Tibial artery (tissue), 4 donors: ENCODE measurements at places on chromosomes 7 and 10.

DNA sequence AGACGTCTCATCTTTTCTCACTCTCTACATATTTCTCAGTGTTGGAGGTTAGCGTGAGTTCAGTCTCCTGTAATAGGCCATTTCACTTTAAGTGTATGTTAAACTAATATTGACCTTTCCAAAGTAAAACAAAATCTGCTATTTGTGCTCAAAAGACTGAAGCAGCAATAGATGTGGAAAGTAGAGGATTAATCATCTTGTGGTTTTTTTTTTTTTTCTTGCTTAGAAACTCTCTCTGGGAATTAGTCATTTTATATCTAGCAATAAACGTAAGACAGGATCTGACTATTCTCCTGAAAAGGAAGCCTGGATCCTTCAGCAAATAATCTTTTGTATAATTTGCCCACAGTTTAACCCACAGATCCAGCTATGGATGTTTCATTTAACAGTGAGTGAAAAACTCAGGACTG is 81.7 kb downstream of the NRP1 start:
- no peaks in the 10 kb centered on the region for H3K4me1 ChIP-seq
- H3K27me3 ChIP-seq, result no peaks in the 10 kb centered on the region

DNA sequence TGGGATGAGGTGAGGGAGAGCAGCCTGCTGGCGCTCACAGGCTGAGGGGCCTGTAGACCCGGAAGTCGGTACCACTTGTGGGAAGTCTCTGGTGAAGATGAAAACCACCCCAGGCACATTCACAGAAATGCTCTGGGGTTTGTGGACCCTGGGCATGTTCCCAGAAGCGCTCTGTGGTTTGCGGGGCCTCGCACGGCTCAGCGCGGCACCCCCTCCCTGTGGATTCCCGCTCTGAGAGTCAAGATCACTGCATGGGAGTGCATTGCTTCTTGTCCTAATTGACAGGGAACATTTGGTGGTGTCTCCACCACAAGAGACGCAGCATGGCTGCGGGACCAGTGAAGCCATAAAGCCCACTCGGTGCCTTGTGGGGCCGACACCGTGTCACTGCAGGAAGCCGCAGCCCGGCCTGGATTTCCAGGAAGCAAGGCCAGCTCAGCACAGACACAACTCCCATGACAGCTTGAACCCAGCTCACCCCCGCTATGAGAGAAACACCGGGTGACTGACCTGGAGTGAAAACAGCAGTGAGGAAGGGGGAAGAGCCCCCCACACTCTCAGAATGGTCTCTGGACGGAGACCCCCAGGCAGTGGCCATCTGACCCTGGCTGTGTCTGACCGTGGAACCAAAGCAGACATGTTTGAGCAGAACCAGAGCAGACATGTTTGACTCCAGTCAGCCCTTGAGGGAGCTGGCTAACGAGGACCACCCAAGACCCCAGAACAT is 157.2 kb downstream of the PTPRN2 start:
- no peak overlapping the region for H3K4me3 ChIP-seq
- no peaks in the 10 kb centered on the region for H3K4me1 ChIP-seq
- H3K27me3 ChIP-seq, result no peaks in the 10 kb centered on the region
- no peaks in the 10 kb centered on the region for H3K36me3 ChIP-seq
- no peak overlapping the region for H3K27ac ChIP-seq
- peak; percentile 24 for DNase-seq

- peak; percentile 45 for DNase-seq
- peaks cover 45% of the 10 kb centered on the region for H3K4me1 ChIP-seq
- H3K27me3 ChIP-seq, result no peaks in the 10 kb centered on the region
These were observed 401.9 kb downstream of the TNS3 start for GRCh38 chr7:47179812-47180515.

DNA sequence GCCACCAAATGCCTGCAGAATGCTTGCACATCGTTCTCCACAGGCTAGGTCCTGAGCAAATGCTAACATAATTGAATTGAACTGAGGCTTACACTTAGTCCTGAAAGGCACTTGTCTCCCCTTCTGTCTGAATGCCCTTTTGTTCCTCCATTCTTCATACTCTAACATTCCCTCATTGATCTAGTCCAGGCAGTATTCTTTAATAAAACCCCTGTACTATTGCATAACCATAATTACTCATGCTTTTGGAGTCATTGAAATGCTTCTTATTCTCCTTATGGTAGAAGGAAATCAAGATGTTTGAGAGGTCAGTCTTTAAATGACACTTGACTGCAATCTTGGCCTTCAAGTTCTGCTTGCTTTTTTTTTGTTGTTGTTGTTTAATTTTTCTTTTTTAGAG is 7.1 kb downstream of the PI4K2A start:
- H3K27me3 ChIP-seq, result no peaks in the 10 kb centered on the region
- H3K36me3 ChIP-seq, result peaks cover 39% of the 10 kb centered on the region
- no peak overlapping the region for H3K4me3 ChIP-seq
- H3K27ac ChIP-seq, result no peak overlapping the region
- DNase-seq, result no peak

DNA sequence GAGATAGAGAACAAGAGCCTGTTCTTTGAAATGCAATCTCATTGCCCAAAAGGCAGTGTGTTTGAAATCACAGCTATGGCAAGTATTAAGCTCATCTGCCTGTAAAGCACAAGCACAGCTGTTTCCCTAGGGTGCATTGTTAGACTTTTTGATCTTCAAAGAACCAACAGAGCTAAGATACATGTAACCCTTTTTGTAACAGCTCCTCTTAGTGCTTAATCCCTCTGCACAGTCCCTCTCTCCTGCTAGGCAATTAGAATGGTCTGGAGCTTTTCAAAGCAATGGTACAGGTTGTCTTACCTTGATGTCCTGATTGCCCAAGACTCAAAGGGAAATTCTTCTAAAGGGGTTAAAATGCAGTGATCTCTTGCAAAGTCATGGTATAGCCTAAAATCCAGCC is 249.6 kb upstream of the CHRM2 start:
- H3K4me1 ChIP-seq, result no peaks in the 10 kb centered on the region
- H3K27me3 ChIP-seq, result no peaks in the 10 kb centered on the region
- no peak for DNase-seq
- no peak overlapping the region for H3K4me3 ChIP-seq

DNA sequence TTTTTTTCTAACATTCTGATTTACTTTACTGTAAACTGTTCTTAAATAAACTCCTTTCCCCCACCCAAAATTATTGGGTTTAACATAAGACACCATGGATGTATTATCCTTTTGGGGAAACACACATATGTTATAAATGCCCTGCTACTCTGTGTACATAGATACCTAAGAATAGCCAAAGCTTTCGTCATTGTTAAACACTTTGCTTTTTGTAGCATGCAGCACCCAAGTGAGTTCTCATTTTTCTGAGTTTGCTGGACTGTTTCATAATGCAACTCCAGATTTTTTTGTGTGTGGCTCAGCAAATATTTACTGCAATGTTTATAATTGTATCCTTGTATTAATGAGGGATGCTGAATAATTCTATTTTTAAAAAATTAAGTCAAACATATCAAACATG is 86.9 kb downstream of the VTI1A start:
- H3K27me3 ChIP-seq, result no peaks in the 10 kb centered on the region
- H3K4me3 ChIP-seq, result no peak overlapping the region
- H3K4me1 ChIP-seq, result no peaks in the 10 kb centered on the region
- no peak overlapping the region for H3K27ac ChIP-seq
- DNase-seq, result no peak

DNA sequence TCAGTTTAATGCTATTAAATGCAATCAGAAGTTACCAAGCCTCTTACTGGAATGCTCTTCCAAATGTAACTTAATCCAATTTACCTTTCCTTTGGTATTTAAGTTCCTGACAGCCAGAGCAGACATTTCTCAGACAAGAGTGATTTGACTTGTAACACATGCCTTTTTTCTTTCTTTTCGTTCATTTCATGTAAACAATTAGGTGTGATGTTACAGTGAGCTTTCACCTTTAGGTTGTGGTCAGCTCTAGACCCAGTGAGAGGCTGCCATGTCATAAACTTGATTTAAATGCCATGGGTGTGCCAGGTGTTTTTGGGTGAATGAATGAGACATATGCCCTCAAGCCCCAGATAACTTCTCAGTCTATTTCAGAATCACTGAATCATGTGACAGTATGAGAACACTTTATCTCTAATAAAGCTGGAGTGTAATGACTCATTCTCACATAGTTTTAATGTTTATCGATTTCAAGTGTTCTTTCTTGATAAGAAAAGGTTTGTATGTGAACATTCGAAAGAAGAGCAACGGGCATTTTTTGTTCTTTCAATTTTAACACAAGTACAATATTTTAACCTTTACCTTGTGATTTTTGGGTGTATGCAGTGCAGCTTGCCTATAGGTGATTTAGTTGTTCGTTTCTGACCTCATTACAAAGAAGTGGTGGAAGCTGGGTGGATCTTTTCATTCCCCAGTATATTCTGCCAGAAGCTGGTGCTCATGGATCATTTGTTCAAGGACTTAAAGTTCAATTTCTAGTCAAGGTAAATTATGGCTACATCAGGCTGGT is 61.5 kb downstream of the CHN2 start:
- no peaks in the 10 kb centered on the region for H3K4me1 ChIP-seq
- DNase-seq, result no peak
- no peaks in the 10 kb centered on the region for H3K36me3 ChIP-seq
